ENCODE measurements at places on chromosomes 3 and 15.

DNA sequence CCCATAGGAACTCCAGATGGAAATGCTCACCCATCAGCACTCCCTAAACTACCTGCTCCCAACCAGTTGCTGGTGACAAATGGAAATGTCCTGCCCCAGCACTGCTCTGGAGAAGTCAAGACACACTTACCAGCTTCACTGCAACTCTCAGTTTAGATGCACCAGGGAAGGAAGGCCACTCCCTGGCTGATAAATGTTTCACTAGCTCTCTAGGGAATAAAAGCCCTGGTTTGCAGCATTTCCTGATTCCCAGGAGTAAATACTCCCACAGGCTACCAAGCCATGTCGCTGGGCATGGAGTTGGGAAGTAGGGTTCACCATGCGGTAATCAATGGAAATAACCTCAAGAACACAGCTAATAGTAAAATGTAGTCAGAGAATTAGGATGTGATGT is 112.0 kb upstream of the NEO1 start:
- no peak for DNase-seq

- no peak for DNase-seq
These were observed 31.7 kb upstream of the MAP4 start for GRCh38 chr3:48047841-48048464.

- DNase-seq = no peak
These were observed 292.3 kb downstream of the TLE3 start for GRCh38 chr15:69805248-69805953.

DNA sequence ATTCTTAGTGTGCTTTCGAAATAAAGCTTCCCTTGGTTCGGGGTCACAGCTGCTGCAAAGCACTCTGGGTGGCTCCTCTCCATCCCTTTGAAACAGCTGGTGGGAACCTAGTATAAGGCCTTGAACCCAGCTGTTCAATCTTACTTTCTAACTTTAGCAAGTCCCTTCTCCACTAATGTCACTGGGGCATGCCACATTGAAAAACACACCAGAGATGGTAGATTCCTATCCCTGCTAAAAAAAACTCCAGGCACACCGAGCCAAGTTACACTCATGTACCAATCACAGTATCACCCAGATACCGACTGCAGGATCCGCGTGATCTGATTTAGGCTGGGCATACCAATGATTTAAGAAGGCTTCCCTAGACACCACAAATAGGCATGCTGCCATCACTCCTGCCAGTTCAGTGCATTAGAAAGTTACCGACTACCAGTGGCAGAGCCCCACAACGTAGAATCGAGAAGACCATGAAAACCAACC is 65.0 kb downstream of the WWTR1 start:
- no peak for DNase-seq

GRCh38 chr3:39149059-39149455 is 4.3 kb downstream of the CSRNP1 start:
- no peak for DNase-seq

DNA sequence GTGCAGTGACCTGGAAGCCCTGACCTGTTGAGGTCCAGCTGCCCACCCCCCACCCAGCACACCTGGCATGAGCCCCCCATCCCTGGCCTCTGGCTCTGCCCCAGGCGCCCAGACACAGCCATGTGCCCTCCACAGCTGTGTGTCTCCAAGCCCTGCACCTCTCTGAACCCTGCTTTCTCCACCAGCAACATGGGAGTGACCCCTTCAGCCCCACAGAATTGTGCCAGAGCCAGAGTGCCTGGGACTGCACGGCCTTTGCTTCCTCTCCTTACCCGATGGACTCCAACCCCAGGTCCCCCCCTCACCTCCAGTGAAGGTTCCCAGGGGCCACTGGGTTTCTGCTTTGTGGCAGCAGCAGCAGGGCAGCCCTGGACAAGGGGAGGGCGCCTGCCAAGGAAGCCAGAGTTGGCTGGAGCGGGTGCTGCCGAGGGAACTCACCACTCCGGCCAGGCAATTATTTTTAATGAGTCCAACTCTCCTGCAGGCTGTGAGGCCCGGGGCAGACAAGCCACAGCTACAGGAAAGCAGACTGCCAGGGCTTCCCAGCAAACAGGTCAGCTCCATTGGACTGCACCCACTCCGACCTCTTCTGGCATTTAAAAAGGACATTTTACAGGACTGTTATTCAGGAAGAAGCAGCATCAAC is 24.1 kb downstream of the PRR20G start:
- DNase-seq = no peak

DNA sequence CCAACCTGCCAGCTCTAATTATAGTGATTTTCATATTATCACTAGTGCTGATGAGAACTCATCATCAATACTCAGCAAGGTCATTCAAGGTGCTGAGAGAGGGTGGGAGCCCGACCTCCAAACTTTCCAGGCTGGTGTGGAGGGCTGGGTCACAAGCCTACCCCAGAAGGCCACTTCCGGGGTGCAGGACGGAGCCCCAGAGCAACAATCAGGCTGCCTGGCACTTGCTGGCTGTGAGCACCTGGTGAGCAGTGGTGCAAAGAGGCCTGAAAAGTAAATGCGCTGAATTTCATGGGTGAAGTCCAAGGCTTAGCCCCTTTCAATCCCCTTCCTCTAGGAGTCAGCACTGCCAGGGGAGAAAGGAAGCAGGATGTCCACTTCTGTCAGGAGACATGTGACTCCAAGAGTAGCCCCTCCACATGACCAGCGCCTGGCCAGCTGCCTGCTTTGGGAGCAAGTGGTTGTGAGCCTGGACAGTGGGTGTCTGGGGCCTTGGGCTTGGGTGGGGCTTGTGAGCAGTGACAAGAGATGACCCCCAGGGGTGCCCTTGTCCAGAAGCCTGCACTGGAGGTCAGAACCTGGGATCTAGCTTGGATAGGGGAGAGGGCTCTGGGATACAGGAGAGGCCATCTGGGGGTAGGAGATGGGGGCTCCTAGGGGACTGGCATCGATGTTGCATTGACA is 165.0 kb upstream of the TLE3 start:
- DNase-seq = no peak

DNA sequence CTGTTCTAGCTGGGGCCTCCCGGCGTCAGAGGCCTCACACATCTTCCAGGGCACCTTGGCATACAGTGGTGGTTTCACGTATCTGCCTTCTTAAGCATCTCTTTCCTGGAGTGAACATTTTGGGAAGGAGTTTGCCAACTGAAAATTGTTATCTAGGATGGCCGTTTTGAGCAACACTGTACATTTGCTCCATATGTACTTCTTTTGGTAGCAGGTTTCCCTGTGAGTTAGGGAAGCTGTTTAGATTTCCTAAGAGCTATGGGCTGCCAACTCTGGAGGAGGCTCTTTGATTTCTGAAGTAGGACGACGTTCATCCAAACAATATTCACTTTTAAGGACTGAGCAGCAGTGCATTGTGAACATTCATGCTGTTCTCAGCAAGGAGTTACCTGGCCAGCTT is 665.9 kb downstream of the SQOR start:
- no peak for DNase-seq

GRCh38 chr15:60392601-60392985 is 5.2 kb downstream of the ANXA2 start:
- DNase-seq = no peak

DNA sequence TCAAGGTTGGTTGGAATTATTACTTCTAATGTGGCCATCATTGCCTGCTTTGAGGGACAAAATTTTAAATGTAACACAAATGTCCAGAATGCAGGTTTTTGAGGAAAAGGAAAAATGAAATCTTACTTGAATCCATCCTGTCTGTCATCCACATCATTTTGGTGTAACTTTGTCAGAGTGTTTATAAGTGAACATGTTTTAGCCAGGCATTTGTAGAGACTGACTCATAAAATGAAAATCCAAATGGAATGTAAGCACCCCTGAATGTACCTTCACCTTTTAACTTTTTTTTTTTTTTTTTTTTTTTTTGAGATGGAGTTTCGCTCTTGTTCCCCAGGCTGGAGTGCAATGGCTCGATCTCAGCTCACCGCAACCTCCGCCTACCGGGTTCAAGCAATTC is 141.8 kb upstream of the BNIP2 start:
- DNase-seq = no peak

DNA sequence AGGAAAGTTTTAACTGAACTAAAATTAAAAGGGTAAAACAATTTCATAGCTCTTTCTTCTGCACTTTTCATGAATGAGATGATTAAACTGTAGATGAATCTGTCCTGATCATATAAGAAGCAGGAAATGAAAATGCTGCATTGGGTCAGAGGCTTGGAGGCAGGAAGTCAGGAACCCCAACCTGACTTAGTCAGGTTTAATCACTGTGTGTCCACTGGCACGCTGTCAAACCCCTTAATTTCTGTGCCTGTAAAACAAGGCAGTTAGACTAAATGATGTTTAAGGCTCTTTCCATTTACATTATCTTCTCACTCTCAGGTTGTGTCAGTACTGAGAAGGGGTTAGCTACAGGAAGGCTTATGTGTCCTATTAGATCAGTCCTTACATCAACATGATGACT is 193.3 kb upstream of the TTC14 start:
- DNase-seq = no peak

DNA sequence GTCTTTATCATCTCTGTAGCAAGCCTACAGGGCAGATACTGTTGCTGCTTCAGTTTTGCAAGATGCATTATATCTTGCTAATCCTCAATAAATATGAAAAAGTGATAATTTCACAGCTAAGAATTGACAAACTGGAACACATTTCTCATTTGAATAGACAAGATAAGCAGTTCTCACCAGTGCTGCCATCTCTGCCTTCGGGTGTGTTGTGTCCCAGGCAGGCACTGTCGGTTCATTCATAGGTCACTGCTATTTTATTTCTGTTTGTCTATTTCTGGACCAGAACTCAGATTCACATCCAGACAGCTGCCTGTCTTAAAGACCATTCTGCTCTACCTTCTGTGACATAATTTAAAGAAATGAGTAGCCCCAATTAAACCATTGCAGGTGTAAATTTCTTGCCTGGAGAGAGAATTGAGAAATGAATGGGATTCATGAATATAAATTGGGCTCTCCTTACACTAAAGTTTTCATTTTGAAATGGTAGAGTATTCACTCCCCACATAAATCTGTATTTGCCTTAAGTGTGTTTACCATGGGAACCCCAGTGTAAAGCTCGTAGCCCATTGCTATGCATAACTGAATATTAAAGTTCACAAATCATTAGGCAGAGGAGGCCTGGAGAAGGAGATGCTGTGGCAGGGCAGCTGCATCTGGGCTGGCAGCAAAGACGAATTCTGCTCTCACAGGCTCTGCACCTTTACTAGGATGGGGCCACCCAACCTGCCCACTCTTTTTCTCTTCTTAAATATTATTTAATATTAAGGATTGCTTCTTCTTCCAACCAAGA is 149.9 kb downstream of the ARPP21 start:
- no peak for DNase-seq

DNA sequence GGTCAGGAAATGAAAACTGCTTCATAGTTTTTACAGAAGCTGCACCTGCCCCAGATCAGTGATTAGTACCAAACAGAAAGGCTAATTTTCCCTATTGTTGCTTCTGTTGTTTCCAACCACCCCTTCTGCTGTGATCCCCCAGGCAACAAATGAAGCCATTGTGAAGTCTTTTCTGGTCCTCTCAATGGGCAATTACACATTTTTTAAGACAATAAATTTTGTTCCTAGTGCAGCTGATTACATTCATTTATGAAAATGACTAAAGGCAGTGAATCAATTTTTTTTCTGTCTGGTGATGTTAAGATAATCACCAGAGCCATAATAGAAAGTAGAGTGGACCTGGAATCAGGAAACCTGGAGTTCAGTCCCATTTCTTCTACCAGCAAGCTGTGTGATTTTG is 32.7 kb downstream of the GLDN start:
- DNase-seq = no peak

GRCh38 chr3:63832395-63832794 is 13.3 kb downstream of the C3orf49 start:
- DNase-seq = no peak

DNA sequence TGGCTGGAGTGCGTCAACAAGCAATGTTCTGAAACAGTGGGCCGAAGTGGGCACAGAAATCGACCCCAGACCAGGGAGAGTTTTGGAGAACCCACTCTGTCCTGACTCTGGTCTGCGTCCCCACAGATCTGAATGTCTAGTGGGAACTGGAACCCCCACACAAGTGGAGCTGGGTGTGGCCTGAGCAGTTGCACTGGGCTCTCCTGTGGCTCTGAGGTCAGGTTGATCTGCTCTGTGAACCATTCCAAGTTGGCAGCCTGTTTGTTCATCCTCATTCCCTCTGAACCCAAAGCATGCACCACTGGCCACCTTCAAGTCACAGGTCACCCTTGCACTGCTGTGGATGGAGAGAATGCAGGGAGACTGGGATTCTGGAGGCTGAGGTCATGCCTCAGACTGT is 60.5 kb downstream of the STARD5 start:
- no peak for DNase-seq

- DNase-seq = no peak
These were observed 41.9 kb downstream of the CCDC12 start for GRCh38 chr3:46934498-46935167.

DNA sequence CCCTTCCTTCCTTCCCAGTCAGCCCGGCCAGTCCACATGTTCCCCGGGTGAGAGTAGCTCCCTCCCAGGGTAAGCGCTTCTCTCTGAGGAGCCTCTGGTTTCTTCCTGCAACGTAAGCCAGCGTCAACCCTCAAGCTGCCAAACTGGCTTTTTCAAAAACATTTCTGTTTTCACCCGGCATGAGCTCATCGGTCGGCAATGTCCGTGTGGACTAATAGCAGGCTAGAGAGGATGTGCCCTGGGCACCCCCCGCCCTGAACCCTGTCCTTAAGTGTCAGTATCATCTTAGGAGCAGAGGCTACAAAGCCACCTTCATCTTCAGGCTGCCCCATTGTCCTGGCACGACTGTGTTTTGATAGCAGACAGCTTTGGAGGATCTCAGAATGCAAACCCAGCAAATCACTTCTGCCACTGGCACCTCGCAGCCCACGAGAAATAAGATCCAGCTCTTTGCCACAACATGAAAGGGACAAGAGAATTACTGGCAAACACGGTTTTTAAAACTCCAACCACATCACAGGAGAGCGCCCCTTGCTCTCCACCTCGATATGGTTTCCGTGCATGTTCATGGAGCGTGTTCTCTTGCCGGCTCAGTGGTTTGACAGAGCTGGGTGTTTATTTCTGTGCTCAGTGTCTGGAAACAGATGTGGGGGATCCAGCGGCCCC is 9.9 kb downstream of the ALDH1A3 start:
- DNase-seq = no peak

- no peak for DNase-seq
These were observed 2.2 kb downstream of the PIAS1 start for GRCh38 chr15:68056097-68056865.

DNA sequence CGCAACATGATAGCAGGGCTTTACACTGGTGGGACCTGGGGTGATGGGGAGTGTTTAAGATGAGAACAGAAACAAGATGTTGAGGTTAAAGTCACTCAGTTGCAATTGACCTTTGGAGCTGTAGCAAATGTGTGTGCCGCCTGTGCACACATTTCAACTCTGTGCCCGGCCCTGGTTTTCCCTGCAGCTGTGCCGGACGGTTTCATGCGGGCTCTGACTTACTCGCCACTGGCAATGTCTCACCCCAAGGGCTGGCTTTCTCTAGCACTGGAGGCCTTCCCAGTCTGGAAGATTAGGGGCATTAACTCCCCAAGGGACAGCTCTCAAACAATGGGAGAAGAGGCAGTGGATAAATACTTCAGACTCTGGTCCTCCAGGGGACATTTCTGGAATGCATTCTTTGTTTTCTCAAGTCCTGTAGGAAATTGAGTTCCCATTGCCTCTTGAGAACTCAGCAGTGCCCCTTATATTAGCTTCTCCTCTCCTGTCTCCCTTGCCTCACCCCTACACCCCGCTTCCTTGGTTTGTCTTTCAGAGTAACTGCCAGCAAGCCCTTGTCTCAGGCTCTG is 152.5 kb downstream of the EDEM1 start:
- DNase-seq = no peak

Measured in forelimb muscle (tissue), 1 donor.